ENCODE measurements at places on chromosomes 13 and 19.
A peak's percentile ranks its signal among the peaks of the same experiment; 100 is the strongest.

- no peak for DNase-seq
Observed at GRCh38 chr19:33564836-33565338, 43.3 kb upstream of the PEPD start.

DNA sequence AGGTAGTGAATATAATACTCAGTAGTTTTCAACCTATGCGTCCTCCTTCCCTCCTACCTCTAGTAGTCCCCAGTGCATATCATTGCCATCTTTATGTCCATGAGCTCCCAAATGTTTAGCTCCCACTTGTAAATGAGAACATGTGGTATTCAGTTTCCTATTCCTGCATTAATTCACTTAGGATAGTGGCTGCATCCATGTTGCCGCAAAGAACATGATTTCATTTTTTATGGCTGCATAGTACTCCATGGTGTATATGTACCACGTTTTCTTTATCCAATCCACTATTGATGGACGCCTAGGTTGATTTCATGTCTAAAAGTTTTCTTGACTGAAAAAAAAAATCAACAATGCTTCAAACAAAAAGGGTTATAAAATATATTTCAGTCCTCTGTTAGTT, 303.4 kb upstream of the SGCG start:
- no peak for DNase-seq

DNA sequence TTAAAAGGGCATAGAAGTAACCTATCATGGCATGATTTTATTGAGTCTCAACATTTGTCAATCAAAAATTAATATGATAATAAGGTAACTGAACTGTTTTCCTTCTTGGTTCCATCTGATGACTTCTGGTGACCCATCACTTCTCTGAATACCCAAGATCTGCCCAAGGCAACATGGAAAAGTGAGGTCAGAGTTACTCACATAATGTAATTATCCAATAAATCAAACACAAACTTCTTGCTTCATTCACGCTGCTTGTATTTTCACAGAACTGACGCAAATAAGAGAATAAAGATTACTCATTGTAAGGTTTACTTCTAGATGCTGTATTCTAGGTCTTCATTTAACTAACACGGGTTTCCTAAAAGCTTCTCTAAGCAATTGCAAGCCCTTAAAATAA, 361.6 kb downstream of the RBM26 start:
- DNase-seq, result no peak

DNA sequence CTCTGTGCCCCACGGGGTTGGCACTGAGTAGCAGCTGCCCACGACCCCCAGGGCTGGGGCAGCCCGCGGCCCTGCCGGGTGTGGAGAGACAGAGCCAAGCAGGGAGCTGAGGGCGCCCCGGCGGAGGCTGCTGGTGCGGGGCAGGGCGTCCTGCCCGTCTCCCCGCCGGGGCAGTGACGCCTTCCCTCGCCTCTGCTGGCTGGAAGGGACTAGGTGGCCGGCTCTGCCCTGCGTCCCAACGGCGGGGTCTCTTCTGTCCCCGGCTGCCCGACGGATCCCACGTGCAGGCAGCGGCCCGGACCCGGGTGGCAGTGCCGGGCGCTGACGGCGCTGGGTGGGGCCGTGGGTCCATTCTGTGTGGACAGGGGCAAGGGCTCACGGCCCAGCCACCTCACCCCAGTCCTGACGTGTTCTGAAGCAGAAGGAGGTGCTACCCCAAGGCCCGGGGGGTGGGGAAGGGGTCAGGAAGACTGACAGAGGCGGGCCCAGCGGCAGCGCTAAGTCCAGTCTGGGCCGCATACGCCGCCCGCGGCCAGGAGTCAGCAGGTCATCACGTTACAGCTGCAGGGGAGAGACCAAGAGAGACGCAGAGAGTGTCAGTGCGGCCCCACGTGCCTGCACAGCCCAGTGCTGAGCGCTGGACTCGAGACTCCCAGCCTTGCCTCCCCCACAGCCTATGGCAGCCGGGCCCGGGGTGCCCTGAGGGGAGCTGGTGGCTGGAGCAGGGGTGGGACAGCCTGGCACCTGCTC, 15.1 kb upstream of the PLPP2 start:
- DNase-seq, result no peak

DNA sequence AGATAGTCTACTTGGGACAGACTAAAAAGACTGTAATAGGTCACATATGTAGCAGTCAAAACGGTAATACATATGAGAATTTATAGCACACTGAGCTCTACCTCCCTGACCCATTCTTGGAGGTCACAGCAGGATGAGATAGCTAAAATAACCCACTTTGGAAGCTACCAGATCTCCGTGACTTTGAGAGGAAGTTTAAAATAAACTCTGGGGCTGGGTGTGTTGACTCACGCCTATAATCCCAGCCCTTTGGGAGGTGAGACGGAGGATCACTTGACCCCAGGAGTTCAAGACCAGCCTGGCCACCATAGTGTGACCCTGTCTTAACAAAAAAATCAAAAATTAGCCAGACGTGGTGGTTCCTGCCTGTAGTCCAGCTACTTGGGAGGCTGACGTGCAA, 45.3 kb downstream of the DHRS12 start:
- no peak for DNase-seq

DNA sequence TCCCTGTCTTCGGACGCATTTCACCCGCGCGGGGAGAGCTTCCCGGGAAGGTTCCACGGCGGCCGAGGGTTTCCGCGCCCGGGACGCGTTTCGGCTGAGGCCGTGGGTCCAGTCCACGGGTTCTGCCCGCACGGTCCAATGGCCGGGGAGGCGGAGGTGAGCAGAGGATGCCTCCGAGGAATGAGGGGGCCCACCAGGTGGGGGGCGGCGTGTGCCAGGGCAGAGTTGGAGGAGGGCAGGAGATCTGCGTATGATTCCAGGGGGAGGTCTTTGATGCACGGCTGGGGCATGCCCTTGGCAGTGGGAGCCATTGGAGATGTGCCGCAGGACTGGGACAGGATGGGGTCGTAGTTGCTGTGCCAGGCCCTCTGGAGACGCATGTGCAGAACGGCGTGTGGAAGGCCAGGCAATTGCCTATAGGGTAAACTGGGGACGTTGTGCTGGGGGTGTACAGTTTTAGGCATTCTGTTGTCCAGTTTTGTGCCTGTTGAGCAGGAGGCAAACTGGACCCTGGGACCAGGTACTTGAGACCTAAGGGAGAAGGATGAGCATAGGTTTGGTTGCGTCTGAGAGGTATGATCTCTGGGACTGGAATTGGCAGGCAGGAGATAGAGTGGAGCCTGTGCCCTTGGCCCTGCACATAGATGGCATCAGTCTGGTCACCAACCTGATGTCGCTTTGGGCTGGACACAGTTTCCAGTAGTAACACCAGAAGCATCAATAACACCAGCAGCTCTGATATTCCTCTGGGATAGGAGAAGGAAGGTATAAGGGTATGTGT, 751 bp downstream of the ZNF584 start:
- DNase-seq, result peak; percentile 48

GRCh38 chr19:58182989-58183816, at the start of gene ZNF274:
Gene ZNF274, plus strand, starts transcription at chr19:58183061. Its CDS starts 905 bp downstream, at chr19:58183966.
- DNase-seq, result peak; percentile 97

GRCh38 chr13:46908501-46908900, 11.6 kb upstream of the HTR2A start:
- no peak for DNase-seq

- no peak for DNase-seq
Observed at GRCh38 chr13:105969761-105970160, 565.7 kb downstream of the EFNB2 start.

DNA sequence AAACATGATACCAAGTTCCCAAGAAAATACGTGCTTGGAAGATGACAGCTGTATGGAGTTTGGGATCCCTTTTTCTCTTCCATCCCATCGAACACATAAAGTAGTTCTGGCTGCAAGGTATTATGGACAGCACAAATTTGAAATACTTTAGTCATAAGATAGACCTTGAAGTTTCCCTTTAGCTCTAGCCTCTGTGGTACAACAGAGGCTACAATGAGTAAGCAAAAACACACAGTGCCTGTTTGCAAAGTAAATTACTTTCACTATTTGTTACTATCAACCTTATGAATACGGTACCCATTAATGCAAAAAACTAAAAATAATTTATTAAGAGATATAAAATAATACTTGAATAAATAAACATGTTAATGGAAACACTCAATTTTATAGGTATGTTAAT, 21.0 kb upstream of the LRCH1 start:
- DNase-seq, result no peak

- no peak for DNase-seq
Observed at GRCh38 chr13:99481366-99481765, 19.9 kb upstream of the TM9SF2 start.
